ENCODE measurements at places on chromosomes 5 and 9. TPM values are rescaled to one million over a fixed set of nuclear protein-coding genes. Genes with fewer than 3 reads are reported as not detected.
A peak's percentile ranks its signal among the peaks of the same experiment; 100 is the strongest.

The S1PR3 gene
- total RNA-seq: 0.67 TPM

The AHRR gene
- total RNA-seq: 1.9 TPM

The ST8SIA4 gene
- total RNA-seq: 6.2 TPM

The NIPSNAP3A gene
- total RNA-seq: 25.4 TPM

The DNAH5 gene
- total RNA-seq: 0.11 TPM

The TAF11L3 gene
- not detected for total RNA-seq

The PRKAA1 gene
- total RNA-seq: 77.4 TPM

The IL31RA gene
- total RNA-seq: not detected

The CA9 gene
- 1.8 TPM for total RNA-seq

The MYOZ3 gene
- total RNA-seq: 0.12 TPM

The PLPPR1 gene
- total RNA-seq: 0.25 TPM

The PCDHGA6 gene
- 0.82 TPM for total RNA-seq

The FOXD4L6 gene
- not detected for total RNA-seq

The GLRA1 gene
- total RNA-seq: not detected

The SHB gene
- 17.4 TPM for total RNA-seq

The HACD4 gene
- total RNA-seq: 0.67 TPM

The PFN3 gene
- not detected for total RNA-seq

- DNase-seq: no peak
These were observed 130.2 kb downstream of the TTC39B start for GRCh38 chr9:15176836-15177235.

GRCh38 chr9:36284226-36284625 is 26.0 kb upstream of the GNE start:
- no peak for DNase-seq

- no peak for DNase-seq
These were observed 88.2 kb downstream of the PTPN3 start for GRCh38 chr9:109409773-109410397.

- DNase-seq: no peak
These were observed 27.5 kb downstream of the DYNC2I2 start for GRCh38 chr9:128629136-128629535.

DNA sequence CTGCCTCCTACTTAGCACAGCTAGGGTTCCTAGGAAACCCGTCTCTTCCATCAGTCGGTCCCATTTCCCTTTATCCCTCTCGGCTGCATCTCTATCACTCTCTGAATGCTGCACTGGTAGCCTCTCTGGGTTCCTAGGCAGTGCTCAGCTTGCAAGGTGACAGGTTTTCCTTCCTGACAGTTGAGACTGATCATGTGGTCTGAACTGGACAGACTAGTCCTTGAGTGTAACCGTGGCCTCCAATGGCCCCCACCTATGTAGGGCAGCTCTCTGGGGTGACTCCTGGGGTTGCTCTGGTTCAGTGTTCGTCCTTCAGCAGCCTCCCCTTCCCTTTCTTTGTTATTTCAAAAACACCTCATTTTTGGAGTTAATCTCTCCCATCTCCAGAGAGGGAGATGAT is 3.8 kb downstream of the TMEM8B start:
- peak; percentile 48 for DNase-seq

DNA sequence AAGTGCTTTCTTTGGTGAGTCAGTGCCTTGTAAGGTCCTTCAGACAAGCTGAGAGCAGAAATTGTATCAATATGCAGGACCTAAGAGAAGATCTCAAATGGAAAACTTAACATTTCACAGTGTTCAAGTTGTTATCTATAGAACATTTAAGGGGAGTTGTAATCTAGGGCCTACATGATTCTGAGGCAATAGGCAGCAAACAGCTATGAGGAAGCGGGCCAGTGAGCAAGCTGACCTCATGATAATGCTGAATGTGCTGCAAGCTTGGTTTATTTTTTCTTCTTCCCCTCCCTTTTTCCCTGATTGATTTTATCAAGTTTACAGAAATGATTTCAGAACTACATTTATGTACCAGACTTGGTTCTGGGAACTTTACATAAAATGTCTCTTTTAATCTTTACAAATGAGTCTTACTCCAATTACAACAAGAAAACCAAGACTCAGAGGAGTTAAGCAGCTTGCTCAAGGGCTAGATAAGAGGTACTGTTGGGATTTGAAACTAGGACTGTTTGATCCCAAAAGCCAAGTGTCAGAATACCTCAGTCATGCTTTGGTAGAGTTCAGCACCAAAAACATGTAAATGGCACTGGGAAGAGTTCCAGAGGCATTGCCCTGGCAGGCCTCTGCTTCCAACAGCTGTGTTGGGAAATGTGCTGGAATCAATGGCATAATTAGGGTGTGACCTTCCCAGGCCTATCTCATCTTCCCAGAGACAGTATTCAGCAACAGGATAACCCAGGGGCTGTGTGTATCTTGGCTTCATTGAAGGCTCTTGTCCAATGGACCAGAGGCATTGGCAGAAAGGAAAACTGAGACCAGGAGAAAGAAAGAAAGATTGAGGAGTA is 130.1 kb downstream of the LRRC70 start:
- DNase-seq: no peak

GRCh38 chr5:157269165-157269671 is 3.3 kb downstream of the CYFIP2 start:
- no peak for DNase-seq

GRCh38 chr9:38670542-38671371 is 49.2 kb downstream of the FAM240B start:
- no peak for DNase-seq

GRCh38 chr5:33772380-33772897 is 119.4 kb downstream of the ADAMTS12 start:
- no peak for DNase-seq

- DNase-seq: no peak
These were observed 20.0 kb upstream of the GCNT1 start for GRCh38 chr9:76438841-76439588.

DNA sequence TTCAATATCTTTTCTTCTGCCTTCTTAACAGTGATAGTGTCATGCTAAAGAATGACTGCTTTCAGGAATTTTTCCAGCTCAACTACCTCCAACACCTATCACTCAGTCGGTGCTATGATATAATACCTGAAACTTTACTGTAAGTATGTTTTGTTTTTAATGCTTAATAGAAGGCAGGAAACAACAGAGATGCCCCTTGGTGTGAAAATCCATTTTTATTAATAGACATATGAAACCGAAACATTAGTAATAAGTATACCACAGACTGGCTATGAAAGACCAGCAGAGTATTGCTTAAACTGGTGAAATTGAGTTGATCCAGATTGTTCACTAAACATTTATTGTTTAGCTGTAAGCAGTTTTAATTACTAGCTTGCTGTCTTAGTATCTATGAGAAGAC is 25.2 kb downstream of the SKP2 start:
- no peak for DNase-seq

- no peak for DNase-seq
These were observed 82.7 kb upstream of the CLINT1 start for GRCh38 chr5:157941616-157942015.

DNA sequence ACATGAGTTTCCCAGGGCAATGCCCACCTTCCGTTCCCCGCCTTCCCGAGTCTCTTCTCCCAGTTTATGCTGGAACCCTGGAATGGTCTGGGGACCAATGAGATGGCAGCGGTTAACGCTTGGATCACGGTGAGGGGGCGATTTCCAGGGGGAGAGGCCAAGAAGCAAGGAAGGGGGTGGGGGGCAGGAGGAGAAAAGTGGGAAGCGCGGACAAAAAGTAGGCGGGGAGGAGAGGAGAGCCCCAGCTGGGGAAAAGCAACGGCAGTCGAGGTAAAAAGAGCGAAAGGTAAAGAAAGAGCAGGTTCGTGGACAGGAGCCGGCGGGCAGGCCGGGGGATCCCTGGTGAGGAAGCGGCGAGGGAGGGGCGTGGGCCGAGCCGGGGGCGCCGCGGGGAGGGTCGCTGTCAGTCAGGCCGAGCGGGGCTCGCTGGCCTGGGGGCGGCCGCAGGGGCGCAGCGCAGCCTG is 508 bp upstream of the SNCAIP start:
- no peak for DNase-seq

- no peak for DNase-seq
These were observed 7.6 kb upstream of the TBC1D2 start for GRCh38 chr9:98263080-98263479.

DNA sequence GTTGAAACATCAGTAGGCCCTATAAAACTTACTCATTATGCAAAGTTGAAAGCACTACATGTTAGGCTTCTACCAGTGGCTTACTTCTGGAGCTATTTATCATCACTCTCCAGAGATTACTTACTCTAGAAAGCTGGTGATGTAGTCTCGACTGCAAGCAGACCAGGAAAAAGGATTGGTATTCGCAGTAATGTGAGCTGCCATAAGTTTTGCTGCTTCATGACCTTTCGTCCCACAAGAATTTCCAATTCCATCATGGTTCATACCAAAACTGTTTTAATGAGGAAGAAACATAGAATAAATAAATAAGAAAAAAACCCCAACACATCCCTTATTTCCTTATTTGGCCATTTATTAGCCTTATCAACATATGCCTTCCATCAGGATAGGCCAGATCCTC is 181.9 kb downstream of the ADAMTS6 start:
- no peak for DNase-seq

DNA sequence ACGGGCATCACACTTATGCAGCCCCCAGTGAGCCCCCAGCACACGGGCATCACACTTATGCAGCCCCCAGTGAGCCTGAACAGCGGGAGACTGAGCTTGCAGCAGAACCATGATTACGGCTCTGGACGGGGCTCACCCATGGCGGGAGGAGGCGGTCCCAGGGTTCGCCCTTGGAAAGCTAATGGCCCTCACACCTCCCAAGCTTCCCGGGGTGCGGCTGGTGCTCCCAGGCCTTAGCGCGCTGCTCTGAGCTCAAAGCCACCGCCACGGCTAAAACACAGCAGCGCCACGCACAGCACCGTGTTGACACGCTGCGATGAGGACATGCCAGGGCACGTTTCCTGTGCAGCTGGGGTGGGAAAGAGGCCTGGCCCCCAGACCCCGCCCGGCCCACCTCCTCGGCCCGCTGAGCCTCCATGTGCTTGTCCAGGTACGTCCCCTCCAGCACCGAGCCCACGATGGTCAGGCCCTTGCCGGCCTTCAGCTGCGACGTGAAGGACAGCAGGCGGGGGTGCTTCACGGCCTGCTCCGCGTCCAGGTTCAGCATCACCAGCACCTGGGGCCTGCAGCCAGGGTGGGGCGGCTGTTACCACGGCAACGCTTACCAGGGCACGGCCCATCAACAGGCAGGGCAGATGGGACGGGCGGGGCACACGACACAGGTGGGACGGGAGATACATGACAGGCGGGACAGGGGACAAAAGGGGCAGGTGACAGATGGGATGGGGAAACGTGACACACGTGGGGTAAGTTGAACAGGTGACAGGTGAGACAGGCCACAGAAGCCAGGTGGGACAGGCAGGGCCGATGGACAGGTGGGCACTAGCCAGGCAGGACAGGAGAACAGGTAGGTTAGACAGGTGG is 38.4 kb downstream of the SLC12A7 start:
- peak; percentile 58 for DNase-seq

DNA sequence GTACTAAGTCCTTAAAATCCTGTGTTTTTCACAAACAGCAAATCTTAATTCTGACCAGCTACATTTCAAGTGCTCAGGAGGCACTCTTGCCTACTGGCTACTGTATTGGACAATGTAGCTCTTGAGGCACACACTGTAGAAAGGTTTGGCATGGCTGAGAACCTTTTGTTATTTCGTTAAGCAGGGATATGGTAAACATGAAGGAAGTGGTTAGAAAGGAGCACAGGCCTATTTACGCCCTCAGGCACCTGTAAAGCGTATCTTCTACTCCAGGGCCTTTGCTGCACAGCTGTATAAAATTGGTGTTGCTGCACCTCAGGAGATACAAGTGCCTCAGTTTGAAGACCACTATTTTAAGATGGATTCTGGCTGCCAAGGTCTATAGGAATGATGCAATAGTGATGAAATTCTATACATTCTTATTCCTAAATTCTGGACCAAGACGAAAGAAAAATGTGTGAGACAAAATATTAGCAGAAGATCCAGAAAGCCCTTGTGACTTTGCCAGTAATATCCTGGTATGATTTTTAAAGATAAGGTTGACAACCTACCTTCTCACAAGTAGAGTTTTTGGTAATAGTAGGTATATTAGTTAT is 9.3 kb upstream of the OTULIN start:
- DNase-seq: no peak

GRCh38 chr5:178529080-178529479 is 61.1 kb downstream of the COL23A1 start:
- no peak for DNase-seq

DNA sequence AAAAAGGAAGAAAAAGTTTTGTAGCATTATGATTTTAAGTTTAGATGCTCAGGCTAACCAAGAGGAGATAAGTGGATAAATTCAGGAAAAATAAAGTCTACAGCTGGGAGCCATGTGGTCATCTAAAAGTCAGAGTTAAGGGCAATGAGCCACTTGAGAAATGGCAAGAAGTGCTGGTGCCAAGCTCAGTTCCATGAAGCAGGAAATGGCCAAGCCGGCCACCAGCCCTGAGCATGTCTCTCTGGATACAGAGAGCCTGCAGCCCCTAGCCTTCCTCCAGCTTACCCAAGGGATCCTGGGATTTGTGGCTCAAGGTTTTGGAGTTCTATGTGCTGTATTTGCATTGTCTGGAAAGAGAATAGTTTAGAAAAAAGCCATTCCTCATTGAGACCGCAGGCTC is 12.2 kb upstream of the S1PR3 start:
- no peak for DNase-seq

DNA sequence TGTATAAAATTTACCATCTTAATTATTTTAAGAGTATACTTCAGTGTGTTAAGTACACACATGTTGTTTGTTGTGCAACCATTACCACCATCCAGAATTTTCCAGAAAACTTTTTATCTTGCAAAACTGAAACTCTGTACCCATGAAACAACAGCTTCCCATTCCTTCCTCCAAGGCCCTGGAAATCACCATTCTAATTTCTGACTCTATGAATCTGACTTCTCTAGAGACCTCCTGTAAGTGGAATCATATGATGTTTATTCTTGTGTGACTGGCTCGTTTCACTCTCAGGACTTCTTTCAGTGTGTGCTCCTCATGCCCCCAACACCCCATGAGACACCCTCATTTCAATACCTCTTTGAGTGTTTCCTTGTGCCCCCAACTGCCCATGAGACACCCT is 60.4 kb upstream of the COL15A1 start:
- no peak for DNase-seq

DNA sequence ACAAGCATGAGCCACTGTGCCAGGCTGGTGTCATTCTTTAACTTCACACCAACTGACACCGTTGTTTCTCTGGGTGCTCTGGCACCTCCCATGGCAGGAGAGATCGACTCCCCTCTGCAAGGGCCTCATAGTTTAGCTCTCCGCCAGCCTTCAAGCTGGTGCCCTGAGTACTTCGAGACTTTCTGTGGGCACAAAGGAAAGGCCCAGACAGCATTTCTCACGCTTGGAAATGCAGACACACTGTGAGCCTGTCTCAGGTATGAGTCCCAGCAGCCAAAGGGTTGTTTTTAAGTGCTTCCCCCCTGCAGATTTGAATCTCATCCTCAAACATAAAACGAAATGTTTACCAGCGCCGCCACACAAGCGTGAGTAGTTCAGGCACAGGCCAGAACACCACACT is 11.1 kb upstream of the TCF7 start:
- DNase-seq: no peak

- no peak for DNase-seq
These were observed 4.0 kb downstream of the MYOZ3 start for GRCh38 chr5:150665044-150665443.

- peak; percentile 42 for DNase-seq
These were observed 111.7 kb downstream of the KCNN2 start for GRCh38 chr5:114473541-114473940.

- DNase-seq: no peak
These were observed 54.1 kb upstream of the CEMIP2 start for GRCh38 chr9:71822456-71822855.

GRCh38 chr9:94975480-94975879 is 249.0 kb downstream of the AOPEP start:
- DNase-seq: no peak

- no peak for DNase-seq
These were observed 49.1 kb upstream of the CDH6 start for GRCh38 chr5:31144364-31144763.

- no peak for DNase-seq
These were observed 105.5 kb upstream of the ZNF462 start for GRCh38 chr9:106757514-106757913.

Measured in colonic mucosa (tissue), 4 donors.